KG1 (cell line): ENCODE measurements at places on chromosomes 3 and 15.
A peak's percentile ranks its signal among the peaks of the same experiment; 100 is the strongest.

DNA sequence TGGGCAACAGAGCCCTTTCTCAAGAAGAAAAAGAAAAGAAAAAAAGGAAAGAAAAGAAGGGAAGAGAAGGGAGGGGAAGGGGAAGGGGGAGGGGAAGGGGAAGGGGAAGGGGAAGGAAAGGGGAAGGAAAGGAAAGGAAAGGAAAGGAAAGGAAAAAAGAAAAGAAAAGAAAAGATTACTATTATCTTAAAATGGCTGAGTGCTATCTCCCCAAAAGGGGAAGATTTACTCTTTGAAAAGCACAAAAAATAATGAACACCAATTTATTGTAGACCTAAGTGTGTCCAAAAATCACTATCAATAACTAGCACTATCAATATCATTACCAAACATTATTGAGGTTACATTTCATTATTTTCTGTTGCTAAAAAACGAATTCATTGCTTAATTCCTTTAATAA, 89.0 kb downstream of the ATP1B3 start:
- DNase-seq, result no peak

- no peak for DNase-seq
These were observed 73.2 kb downstream of the CHDH start for GRCh38 chr3:53773021-53773436.

- DNase-seq, result no peak
These were observed 395.4 kb upstream of the ADAMTS9 start for GRCh38 chr3:65083240-65083639.

DNA sequence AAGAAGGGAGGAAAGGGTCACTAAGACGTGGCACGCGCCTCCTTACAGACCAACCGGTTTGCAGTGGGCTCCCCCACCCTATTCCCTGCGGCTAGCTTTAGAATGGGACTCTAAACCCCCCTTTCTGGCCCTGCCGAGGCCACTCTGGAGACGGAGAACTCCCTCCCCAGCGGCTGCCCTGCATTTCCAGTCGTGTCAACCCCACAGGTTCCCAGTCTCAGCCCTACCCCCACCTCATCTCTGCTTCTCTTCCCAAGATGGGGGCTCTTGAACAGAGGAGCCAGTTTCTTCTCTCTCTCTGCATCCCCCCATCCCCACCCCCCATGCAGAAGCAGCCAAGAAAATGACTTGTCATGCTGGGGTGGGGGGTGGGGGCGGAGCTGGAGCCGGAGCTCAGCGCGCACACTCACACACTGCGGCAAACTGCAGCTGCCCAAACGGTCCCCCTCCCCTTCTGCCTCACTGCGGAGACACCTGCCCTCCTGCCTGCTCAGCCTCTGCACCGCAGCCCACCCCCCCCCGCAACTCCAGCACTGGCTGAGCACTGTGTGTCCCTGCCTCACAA, 871 bp downstream of the MAP1A start:
- no peak for DNase-seq

GRCh38 chr3:72100601-72101187, 315.7 kb upstream of the PROK2 start:
- peak; percentile 96 for DNase-seq

GRCh38 chr3:64445109-64445943, 220.1 kb upstream of the PRICKLE2 start:
- no peak for DNase-seq

DNA sequence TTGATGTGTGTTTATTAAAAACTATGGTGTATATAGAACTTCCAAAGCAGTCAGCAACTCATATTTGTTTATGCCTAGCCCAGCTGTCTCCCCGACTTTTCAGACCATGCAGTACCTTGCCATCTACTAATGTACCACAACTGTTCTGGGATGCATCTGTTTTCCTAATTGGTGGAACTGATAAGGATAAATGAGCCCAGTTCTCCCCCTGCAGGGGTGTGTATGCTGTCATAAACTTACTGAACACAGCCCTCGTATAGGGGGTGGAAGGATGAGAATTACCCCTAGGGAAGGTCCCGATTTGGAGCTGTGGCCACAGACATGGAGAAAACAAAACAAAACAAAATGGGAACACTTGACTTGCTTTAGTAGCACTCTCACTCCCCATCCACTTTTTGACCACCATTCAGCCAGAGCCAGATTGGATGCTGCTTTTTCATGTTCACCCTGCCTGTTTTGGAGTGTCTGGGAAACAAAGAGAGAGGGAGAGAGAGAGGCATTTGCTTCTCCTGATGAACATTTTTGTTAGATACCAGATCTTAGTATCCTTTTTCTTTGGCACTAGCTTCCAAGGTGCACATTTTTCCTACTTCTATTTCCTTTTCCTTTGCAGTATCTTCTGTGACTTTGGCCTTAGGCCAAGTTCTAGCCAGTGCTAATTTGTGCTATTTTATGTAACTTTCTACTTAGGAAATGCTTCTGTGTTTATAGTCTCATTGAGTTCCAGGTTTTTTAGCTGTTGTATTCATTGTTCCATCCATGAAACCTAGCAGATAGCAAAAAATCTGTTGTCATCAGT, 29.1 kb downstream of the CADM2 start:
- no peak for DNase-seq

DNA sequence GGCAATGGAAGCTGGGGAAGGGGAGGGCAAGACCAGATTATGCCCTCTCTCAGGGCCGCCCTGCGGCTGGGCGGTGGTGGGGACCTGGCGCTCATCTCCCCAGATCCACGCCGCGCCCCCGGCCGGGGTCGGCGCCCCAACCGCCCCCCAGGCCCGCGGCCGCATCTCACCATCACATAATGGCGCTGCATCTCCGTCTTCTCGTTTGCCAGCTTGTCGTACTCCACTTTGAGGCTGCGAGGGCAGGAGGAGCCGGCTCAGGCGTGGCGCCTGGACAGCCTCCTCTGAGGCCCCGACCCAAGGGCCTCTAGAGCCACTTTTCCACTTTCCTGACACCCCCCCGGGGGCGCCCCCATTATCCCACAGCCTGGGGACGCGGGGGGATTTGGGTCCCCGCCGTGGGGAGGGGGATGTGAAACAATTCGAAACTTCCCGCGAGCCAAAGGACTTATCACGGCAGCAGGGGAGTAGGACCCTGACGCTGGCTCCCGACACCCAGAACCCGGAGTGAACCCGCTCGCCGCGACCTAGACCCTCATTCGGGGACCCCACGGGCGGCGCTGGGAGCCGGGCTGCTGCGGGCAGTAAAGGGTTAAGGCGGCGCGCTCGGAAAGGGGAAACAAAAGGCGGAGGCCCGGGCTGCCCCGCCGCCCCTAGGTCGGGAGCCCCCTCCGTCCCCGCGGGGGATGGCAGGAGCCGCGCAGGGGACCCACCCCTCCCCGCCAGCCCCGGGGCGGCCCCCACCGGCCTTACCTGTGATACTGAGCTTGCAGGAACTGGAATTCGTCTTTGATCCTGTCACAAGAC, 2.1 kb downstream of the TLE3 start:
- peak; percentile 40 for DNase-seq

- no peak for DNase-seq
These were observed 95.8 kb downstream of the ZPLD1 start for GRCh38 chr3:102530415-102531181.

DNA sequence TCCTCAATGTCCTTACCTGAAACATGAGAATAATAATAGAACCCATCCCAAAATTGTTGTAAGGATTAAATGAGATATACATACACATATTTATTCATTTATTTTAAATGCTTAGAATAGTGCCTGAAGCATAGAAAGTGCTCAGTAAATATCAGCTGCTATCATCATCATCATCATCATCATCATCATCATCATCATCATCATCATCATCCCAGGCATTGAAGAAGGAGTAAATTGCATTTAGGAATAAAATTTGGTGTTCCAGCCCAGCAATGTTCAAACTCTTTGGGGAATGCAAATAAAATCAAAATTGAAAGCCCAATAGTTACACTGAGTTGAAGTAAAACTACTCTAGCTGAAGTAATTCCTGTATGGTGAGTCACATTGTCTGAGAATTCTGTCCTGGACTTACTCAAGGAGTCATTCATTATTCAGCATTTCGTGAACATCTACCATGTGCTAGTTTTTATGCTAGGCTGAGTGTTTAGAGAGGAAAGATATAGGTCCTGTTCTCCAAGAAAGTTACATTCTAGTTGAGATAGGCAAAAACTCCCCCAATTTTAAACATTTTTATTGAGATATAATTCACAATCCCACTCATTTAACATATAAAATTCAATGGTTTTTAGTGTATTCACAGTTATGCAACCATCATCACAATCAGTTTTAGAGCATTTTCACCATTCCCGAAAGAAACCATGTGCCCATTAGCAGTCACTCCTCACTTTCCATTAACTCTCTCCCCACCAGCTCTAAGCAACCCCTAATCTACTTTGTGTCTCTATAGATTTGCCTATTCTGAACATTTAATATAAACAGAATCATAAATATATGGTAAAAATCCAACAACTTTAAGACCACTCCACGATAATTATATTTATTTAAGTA, 107.2 kb downstream of the FRMD5 start:
- no peak for DNase-seq

GRCh38 chr15:101675796-101676582, 23.8 kb upstream of the TM2D3 start:
- DNase-seq, result no peak

DNA sequence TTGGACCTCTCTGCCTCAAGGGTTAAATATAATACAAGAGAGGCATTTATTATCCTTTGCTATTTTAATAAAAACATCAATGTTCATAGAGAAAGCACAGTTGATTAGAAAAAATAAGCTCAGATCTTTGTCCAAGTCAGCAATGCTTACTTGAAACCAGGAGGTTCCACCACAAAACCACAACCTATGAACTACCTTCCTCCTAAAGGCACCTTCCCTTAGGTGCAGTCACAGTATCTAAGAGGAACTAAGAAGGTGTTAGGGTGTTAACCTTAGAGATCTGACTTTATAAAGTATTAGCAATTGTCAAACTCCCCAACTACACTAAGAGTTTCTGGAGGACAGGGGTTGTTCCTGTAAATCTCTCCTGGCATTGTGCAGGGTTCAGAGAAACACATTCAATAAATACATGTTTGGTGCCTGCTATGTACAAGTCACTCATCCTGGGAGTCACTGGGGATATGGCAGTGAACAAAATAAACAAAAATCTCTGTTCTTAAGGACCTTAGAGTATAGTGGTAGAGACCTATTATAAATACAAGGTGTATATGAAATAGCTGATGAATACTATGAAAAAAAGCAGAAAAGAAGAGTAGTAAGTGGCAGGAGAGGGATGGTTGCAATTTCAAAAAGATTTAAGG, 208.6 kb downstream of the NFKBIZ start:
- no peak for DNase-seq

- no peak for DNase-seq
These were observed 109.3 kb downstream of the NEO1 start for GRCh38 chr15:73161546-73161945.

GRCh38 chr15:66164788-66165187, 88.8 kb downstream of the MEGF11 start:
- DNase-seq, result no peak

DNA sequence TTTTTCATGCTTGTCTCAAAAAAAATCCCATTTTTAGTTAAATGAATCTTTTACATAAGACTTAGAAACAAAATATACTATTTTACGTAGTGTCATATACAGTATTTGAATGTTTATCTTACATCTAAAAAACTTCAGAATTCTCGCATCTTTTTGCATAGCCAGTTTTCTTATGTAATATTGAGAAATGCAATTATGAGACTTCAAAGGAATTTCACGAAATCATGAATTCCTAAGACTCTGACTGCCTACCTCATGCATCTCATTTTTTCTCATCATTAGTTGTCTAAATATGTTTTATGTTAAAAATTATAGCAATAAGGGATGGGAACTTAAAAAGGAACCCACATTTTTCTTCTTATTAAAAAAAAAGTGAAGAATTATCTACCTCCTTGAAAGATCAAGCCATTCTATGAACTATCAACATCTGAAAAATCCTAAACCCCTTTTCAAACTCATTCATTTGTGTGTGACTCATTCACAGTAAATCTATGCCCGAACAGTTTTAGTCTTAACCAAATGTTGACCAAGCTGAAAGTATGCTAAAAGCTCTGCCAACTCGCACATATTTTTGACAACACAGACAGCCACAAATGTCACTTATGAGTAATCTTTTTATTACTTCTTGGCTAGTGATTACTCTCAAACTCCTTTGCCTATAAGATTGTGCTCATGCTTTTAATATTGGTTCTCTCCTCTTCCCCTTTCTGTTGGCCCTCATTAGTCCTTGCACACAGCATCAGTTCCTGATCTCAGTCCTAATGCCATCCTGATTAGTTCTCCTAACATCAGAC, 115.9 kb downstream of the DCLK3 start:
- no peak for DNase-seq

DNA sequence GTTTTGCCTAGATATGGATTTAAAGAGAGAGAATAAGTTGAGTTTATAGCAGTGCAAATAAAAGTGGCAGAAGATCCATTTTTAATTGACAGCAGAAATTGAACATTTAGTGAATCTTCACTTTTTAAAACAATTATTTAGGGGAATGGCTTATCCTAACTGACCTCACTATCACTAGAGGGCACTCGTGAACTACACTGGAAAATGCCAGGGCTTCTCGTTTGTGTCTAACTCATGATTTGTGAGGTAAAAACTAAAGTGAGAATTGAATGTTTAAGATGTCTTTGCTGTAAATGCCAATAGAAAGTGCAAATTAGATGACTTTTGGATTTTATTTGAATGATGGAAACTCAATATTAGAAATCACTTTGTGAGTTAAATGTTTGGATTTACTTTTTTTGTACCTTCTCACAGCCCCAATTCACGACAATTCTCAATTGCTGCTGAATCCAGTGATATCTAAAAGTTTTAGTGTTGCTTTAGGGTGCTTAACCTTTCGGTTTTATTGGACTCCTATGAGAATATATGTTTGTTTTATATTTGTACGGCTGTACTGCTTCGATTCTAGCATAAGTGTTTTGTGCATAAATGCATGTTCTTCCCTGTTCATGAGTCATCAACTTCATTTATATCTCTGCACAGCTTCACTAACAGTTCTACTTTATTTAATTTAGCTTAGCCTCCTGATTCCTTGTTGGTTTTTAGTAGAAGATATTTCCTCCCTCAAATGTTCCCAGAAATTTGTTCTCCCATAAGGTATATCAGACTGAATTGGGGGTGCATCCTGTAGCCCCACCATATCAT, 462.1 kb downstream of the MFSD1 start:
- no peak for DNase-seq

GRCh38 chr3:1462856-1463450, 370.1 kb downstream of the CNTN6 start:
- DNase-seq, result no peak

DNA sequence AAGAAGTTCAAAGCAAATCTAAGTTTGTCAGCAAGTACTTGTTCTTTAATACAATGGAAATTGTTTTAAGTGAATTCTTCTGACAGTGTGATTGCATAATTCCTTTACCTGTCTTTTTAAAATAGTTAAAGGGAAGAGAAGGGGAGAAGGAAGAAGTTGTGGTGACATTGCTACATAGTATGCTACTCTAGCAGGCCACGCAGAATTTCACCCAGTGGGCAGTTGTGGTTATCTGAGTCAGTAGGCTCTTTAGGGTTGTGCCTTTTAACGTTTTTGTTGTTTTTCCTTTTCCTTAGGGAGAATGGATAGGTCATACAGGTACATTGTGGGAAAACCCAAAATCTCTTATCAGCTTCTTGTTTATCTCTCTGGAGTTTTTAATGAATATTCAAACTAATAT, 40.4 kb downstream of the KIF15 start:
- no peak for DNase-seq
